Hepatocyte (in vitro differentiated cells): ENCODE measurements at places on chromosomes 16 and 17. TPM values are rescaled to one million over a fixed set of nuclear protein-coding genes. Genes with fewer than 3 reads are reported as not detected.
A peak's percentile ranks its signal among the peaks of the same experiment; 100 is the strongest.

DNA sequence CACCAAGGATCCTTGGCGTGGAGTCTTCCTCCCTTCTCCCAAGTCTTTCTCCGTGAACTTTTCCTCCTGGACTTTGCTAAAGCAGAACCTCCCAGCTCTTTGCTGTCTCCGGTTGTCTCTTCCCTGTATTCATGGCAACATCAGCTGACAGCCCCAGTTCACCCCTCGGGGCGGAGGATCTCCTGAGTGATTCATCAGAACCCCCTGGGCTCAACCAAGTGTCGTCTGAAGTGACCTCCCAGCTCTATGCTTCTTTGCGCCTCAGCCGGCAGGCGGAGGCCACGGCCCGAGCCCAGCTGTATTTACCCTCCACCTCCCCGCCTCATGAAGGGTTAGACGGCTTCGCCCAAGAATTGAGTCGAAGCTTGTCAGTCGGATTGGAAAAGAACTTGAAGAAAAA is 943 bp downstream of the CNTROB start:
- DNase-seq = peak; percentile 81

GRCh38 chr17:78645421-78646295 is 68.5 kb upstream of the DNAH17 start:
- DNase-seq = no peak

- no peak for DNase-seq
Observed at GRCh38 chr16:13521356-13521755, 398.6 kb upstream of the ERCC4 start.

DNA sequence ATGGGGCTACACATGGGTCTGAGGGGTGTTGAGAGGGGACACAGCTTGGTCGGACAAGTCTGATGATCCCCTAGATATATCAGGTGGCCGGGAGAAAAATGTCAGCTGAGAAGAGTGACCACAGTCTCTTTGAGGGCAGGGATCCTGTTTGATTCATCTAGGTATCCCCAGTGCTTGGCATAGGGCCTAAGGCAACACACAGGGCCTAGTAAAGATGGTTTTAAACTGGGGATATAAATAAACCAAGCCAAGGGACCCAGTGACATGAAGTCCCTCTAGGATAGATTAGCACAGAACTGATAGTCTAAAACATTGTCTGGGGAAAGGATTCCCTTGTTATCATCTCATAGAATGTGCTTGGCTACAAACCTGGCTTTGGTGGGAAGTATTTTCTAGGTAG is 1.4 kb downstream of the ERCC4 start:
- DNase-seq = no peak

DNA sequence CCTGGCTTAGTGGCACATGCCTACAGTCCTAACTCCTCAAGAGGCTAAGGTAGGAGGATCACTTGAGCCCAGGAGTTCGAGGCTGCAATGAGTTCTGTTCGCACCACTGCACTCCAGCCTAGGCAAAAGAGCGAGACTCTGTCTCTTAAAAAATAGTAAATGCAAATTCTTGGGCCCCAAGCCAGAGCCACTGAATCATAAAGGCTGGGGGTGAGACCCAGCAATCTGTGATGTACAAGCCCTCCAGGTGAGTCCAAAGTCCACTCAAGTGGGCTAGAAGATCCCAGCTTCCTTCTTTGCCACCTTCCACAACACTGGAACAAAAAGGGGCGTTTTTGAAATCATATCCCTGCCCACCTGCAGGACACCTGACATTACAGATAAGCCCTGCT is 16.9 kb downstream of the TRIM25 start:
- DNase-seq = no peak

DNA sequence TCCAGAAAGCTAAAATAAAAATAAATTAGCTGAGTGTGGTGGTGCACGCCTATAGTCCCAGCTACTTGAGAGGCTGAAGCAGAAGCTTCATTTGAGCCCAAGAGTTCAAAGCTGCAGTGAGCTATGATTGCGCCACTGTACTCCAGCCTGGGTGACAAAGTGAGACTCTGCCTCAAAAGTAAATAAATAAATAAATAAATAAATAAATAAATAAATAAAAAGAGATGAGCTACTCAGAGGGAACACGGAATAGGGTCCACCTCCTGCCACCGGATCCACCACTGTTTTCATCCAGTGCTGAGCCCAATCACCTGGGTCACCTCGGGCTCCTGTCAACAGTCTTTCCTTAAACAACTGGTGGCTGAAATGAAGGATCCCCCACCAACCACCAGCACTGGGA is 6.7 kb upstream of the DPEP3 start:
- no peak for DNase-seq

DNA sequence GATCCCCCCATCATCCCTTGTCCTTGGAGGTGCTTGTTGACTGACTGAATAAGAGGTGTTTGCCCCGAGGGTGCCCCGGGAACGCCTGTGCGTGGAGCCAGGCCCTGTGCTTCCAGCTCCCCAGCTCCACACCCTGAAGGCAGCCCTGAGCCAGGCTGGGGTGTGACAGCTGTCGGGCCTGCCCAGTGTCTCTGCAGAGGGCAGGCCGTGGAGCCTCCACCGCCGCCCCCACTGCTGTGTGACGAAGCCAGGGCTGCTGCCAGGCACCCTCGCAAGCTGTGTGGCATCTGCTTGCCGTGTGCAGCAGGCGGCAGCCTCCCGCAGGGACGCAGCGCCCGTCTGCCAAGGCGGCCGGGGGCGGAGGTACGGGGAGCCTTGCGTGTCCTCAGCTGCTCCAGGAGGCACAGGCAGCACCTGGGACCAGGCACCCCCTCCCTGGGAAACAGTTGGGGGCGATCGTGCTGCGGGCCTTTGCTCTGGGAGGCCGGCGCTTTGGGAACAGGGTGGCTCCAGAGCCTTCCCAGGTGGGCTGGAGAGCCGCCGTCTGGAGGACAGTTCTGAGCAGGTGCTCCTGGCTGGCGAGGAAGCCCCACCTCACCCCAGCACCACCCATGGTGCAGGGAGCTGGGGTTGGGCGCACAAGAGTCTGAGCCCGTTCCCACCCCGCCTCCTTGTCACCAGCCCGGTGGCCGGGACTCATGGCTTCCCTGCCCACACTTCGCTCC is 26.6 kb downstream of the GSE1 start:
- no peak for DNase-seq

DNA sequence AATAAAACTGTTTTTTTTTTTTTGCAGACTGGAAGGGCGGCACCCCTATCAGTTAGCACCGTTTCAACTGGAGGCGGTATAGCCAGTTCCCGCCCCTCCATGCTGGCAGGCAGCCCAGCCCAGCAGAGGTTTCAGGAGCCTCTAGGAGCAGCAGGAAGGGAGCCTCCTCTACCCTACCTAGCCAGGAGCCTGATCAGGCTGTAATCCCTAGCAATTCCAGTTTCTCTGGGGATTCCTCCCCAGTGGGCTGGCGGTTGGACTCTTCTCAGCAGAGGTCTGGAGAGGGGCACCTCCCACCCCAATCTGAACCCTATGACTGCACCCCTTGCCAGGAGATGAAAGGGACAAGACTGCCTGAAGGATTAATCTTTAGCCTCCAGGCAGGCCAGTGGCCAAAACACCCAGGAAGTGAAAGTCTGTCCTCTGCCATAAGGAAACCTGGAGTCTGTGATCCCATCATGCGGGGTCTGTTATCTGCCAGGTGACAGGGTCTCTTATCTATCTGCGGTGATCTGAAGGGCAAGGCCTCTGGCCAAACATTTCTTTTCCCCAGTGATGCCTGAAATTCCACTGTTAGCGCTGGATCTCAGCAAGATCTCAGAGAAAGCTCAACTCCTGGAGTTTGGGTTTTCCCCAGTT is 4.9 kb upstream of the CDH1 start:
- peak; percentile 74 for DNase-seq

DNA sequence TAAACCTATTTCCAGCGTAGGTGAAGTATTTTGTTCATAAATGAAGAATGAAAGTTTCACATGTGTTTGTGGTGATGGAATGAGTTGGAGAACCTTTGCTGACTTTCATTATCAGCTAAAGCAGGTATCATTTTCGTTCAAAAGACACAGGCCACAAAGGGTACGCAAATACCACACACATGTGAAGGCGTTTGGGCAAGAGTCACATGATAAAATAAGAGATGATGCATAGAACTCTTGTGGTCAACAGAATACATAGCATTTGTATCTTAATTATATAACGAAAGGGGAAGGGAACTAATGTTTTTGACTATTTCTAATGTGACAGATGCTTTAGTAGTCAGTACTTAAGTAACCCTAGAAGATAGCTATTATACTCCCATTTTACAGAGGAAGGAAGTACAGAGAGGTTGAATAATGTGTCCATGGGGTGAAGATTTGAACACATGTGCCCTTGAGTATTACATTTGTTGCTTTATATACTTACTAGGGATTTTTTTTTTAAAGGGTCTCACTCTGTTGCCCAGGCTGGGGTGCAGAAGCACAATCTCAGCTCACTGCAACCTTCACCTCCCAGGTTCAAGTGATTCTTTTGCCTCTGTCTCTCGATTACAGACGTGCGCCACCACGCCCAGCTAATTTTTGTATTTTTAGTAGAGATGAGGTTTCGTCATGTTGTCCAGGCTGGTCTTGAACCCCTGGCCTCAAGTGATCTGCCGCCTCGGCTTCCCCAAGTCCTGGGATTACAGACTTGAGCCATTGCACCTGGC is 4.8 kb downstream of the RPA1 start:
- DNase-seq = no peak

- DNase-seq = no peak
Observed at GRCh38 chr17:65586899-65587298, 25.5 kb upstream of the AXIN2 start.

DNA sequence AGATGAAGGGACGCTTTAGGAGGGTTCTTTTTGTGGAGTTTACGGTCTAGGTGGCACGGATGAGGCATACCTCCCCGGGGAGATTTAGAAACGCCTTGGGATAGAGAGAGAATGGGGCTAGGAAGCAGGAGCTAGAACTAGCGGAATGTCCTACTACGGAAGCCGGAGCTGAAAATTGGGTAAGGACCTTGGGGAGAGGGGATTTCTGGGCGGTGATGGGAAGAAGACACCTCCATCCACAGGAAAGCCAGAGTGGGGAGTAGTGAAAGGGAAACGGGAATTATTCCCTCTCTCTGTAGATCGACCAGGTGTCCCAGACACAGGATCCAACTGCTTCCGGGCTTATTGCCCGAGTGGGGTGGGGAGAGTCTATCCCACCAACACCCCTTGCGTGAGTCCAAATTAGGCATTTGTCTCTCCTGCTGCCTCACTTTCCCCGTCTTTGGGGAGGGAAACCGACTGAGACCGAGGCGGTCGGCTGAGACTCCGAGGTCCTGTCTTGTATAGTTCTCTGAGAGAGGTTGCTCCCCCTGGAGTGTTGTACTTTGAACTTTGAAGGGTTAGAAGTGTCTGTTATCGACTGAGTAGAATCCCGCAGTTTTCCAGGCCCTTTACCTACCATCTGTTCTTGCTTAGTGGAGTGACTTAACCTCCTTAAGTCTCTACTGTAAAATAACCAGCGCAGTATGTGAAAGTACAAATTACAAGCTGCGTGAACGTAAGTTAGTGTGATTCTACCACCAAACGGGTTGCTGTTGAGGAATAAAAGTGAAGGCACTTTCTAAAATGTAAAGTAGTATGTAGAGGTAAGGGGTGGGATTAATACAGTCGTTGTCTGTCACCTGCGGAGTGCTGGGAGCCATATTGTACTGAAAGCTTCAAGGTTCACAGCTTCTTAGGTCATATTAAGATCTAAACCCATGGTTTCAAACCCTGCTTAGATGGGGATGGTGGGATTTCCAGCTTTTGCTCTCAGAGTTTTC is 1.0 kb downstream of the RSPRY1 start:
- peak; percentile 54 for DNase-seq

- no peak for DNase-seq
Observed at GRCh38 chr17:39666601-39667261, 1.5 kb upstream of the PNMT start.

- no peak for DNase-seq
Observed at GRCh38 chr16:78005881-78006280, 16.5 kb upstream of the CLEC3A start.

- DNase-seq = peak; percentile 40
Observed at GRCh38 chr16:84303023-84303422, 8.3 kb downstream of the WFDC1 start.

DNA sequence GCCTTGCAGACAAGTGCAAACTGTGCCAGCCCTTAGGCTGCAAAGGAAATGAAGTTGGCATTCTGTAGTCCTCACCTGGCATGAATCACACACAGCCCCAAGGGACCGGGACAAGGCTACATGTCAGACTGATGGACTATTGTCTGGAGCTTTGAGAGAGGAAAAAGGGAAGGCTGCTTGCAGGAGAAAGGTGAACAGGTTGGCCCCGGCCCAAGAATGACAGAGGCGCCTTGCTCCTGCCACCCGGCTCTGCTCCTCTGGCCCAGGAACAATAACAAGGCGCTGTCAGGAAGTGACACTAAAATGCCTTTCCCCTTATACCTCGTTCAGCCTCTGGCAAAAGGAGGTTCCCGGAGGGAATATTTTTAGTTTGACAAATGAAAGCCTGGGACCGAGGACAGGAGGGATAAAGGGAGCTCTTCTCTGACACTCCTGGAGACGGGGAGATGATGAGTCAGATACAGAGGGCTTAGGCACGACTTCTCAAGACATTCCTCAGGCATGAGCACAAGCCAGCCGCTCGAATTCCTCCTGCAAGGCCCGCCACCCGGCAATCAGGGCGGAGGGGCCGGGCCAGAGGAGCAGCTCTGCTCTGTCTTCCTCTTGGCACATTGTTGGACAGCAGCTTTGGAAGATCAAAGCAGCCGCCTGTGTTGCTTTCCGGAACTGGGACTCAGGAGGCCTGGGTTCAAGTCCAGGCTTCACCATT is 105.8 kb downstream of the NOG start:
- peak; percentile 93 for DNase-seq

GRCh38 chr17:48556229-48556575 is 11.3 kb upstream of the HOXB2 start:
- no peak for DNase-seq

- DNase-seq = no peak
Observed at GRCh38 chr17:34464812-34465211, 101.8 kb upstream of the CCL1 start.

Gene PPP1R27
- polyA plus RNA-seq = 0.56 and 0.72 TPM in 2 replicates

Gene MYO15B
- polyA plus RNA-seq = 124 and 132 TPM in 2 replicates

Gene BAHCC1
- 6.4 and 7.9 TPM in 2 replicates for polyA plus RNA-seq

Gene CTRB1
- polyA plus RNA-seq = 0.21 and 0.26 TPM in 2 replicates
